NCI-H524 (cell line): ENCODE measurements at places on chromosomes 6 and 20.

- DNase-seq: no peak
Measured at GRCh38 chr20:10541668-10542411, 106.7 kb downstream of the SLX4IP start.

DNA sequence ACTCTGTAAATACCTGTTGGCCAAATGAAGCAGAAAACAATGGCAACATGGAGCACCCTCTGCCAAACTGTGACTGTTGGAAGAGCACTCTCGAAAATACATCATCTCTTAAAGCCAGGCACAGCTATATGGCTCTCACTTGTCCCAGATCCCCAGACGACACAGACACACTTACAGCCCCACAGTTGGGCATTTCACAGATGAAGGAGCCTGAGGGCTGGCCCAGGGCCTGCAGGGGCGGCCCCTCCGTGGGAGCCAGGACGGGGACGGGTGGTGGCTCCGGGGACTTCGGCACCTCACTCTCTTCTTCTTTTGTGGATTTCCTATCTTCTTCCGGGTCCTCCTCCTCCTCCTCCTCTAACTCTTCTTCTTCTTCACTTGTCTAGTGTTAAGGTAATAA is 18.4 kb upstream of the MRPS10 start:
- no peak for DNase-seq

DNA sequence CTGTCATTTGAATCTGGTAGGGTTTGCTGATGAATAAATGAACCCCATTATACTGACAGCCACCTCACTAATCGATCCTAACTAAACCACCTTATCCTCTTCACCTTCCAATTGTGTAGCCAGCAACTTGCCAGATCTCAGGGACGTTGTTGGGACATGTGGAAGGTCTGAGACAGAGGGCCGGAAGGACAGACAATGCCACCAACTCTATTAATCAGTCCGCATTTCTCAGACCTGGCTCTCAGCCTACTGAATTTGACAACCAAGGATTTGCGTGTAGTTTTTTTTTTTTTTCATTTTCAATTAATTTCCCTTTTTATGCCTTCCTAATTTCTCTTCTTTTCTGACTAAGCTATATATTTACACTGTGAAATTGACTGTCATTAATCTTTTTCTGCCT is 122.5 kb downstream of the CARMIL1 start:
- no peak for DNase-seq

GRCh38 chr6:159229651-159230051 is 60.5 kb downstream of the FNDC1 start:
- peak; percentile 66 for DNase-seq

GRCh38 chr6:125807293-125807692 is 16.5 kb downstream of the NCOA7 start:
- no peak for DNase-seq
